ENCODE measurements at places on chromosomes 4 and X.

- DNase-seq = no peak
These were observed 41.0 kb upstream of the JADE1 start for GRCh38 chr4:128768373-128768996.

- DNase-seq = no peak
These were observed 181.6 kb downstream of the NKX6-1 start for GRCh38 chr4:84317513-84317912.

GRCh38 chr4:79913581-79913980, 159.4 kb downstream of the ANTXR2 start:
- DNase-seq = no peak

- DNase-seq = no peak
These were observed 36.1 kb downstream of the HDAC8 start for GRCh38 chrX:72536542-72536941.

- DNase-seq = no peak
These were observed 595.0 kb downstream of the GLUD2 start for GRCh38 chrX:121642415-121642814.

- no peak for DNase-seq
These were observed 74.1 kb upstream of the PPP3CA start for GRCh38 chr4:101421386-101421785.

DNA sequence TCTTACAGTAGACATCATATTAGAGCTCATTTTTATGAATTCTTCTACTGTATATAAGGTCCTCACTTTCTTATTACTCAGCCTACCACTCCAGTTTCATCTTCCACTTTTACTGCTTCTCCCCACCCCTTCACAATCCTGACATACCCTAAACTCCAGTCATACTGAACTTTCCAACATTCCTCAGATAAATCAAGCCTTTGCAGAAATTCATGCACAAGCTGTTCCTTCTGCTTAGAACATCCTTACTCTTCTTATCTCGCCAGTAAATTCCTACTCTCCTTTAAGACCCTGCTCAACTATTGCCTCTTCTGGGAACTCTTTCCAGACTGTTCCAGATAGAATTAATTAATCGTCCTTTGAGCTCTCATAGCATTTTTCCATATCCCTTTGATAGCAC, 24.8 kb downstream of the RTL9 start:
- DNase-seq = no peak

DNA sequence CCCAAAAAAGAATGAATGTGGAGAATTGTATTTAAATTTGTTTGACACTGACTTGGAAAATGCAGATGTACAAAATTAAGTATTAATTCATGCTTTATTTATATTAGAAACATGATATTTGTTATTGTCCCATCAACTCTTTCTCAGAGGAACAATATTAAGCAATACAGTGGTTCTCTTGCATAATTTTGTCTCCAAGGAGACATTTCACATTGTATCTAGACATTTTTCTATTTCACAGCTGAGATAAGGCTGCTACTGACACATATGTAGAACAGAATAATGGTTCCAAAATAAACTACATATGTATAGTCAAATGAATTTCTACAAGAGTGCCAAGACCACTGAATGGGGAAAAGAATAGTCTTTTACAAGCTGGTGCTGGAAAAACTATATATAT, 427.9 kb upstream of the SPANXN1 start:
- DNase-seq = no peak

GRCh38 chrX:38847903-38848230, 46.6 kb downstream of the MID1IP1 start:
- DNase-seq = no peak

DNA sequence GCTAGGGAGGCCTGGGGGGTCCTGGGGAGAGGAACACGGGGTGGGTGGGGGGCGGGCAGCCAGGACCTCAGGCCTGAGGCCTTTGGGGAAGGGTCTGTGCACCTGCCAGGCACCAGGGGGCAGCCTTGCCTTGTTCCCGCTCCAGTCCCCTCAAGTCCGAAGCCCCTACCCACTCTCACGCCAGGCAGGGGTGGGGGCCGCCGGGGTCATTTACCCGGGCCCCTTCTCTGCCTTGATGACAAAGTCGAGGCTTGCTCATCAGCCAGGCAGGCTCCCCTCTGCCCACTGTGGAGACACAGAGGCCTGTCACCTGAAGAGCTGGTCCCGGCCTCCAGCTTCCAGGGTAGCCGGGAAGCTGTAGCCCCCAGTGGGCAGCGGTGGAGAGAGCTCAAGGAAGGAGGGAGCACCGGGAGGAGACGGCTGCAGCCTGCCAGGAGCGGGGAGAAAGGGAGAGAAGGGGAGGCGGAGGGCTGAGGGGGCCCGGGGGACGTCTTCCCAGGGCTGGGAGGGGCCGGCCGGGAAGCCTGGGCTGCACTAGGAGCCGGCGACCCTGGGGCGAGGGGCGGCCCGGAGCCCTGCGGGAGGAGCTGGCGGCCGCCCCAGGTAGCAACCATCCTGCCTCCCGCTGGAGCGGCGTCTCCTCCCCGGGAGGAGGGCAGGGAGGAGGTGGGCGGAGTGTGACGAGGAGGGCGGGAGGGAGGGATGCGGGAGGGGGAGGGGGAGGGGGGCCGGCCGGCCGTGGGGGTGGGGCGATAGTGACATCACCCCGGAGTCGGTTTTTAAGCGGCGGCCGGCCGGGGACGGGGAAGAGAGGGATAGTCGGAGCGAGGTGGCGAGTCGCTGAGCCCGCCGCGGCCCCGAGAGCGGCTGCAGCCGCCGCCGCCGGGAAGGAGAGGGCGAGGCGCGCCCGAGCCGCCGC, at the start of gene SLC6A8:
TSS of gene SLC6A8 (plus strand) at position 806 of the 919 bp plus-strand sequence. CDS start 649 bp downstream, outside the sequence.
- DNase-seq = no peak

DNA sequence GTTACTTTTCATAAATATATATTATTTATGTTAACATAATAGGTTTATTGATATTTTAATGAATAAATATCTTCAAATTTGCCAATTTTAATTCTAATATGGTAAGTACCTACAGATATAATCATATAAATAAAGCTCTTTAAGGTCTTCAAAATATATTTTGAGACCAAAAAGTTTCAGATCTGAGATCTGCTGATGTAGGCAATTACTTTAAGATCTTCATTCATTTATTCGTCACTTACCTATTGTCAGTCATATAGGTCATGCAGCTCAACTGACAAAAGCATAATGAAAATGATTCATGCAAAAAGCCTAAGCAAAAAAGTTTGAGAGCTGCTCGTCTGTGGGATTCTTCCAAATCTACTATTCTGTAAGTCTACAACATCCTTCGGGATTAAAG, 64.8 kb downstream of the AFAP1 start:
- no peak for DNase-seq

DNA sequence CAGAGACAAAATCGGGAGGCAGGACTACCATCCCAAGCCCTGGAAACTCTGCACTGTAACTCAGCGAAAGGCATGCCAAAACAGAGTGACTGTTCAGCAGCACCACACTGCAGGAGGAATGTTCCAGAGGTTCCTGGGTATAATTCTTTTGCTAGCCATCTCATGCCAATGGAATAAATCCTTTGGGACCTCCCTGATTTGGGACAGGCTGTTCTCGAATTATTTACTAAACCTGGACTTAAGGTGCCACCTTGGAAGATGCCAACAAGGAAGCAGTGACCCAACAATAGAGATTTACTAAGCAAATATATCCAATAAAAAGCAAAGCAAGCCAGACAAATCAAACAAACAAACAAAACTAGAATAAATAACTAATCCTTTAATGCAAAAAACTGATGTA, 9.3 kb downstream of the AADAT start:
- no peak for DNase-seq

- no peak for DNase-seq
These were observed 23.7 kb upstream of the UNC5C start for GRCh38 chr4:95572304-95572991.

DNA sequence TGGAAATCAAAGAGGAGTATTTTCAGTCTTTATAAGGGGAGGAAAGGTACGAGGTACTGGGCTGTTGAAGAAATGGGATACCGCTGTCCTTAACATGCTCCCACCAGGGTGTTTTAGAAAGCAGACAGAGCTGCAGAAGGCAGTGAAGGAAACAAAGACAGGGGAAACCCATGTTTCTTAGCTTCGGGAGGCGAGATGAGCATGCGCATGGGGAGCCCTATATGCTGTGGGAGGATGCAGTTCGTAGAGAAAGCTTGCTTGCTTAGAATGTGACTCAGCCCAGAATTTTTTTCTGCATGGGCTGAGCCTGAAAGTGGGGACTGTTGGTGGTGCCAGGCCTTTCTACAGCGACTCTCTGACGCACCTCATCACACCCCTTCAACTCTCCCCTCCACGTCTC, 28.8 kb upstream of the SCOC start:
- no peak for DNase-seq

DNA sequence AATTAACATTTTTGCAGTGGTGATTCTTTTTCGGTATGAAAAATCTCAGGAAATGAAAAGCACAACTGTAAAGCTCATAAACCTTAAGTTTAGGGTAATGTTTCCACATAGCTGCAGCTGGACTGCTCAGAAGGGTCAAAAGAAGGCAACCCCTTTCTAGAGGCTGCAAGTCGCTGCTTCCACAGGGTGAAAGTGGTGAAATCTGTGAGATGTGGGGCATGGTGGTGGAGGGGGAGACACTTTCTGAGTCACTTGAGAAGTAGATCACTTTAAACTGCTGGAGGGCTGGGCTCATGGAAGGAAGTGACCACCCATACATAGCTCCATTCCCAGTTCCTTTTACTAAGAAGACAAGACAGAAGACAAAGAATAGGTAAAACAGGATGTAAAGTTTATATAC, 8.7 kb downstream of the SFRP2 start:
- DNase-seq = no peak

DNA sequence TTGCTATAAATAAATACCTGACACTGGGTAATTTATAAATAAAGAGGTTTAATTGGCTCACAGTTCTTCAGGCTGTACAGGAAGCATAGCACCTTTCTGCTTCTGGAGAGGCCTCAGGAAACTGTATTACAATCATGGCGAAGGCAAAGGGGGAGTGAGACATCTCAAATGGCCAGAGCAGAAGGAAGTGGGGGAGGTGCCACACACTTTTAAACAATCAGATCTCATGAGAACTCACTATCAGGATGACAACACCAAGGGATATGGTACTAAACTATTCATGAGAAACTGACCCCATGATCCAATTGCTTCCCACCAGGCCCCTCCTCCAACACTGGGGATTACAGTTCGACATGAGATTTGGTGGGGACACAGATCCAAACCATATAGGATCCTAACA, 11.7 kb upstream of the TCEAL9 start:
- DNase-seq = no peak

- no peak for DNase-seq
These were observed 23.3 kb downstream of the PDLIM5 start for GRCh38 chr4:94475050-94475449.

DNA sequence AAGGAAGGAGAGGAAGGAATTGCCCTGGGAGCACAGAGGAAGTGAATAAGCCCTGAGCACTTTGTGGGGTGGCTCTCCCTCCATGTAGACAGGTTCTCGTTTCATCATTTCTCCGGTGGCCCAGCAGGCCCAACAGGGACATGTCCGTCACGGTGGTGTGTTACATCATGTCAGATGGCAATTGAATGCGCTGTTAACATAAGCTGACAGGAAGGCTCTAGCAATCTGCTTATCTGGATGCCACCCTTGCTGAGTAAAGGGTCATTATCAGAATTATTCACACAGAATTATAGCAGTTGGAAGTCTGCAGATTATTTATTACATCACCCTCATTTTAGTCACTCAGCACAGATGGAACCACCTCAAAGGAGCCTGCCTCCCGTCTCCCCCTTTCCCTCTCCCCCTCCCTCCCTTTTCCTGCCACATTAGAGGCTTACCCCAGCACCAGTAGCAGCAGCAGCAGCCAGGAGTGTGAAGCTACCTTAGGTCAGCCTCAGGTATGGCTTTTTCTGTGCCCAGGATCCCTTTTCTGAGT, 124.3 kb upstream of the TRIM2 start:
- no peak for DNase-seq

DNA sequence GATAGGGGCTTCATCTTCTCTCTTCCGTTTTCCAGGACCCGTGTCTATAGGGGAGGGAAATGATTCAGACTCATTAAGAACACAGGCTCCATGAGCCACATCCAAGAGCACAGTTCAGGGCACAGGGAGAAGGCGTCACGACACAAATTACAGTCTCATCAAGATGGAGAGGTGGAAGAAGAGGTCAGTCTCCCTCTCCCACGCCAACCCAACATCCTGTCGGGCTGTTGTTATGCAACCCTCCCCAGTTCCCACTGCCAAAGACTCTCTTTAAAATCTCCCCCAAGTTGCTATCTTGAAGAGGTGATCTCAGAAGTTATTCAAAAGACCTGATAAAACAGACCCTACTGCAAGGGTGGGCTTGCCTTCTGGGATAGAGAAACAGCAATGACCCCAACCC, 12.6 kb downstream of the ZMYM3 start:
- no peak for DNase-seq

DNA sequence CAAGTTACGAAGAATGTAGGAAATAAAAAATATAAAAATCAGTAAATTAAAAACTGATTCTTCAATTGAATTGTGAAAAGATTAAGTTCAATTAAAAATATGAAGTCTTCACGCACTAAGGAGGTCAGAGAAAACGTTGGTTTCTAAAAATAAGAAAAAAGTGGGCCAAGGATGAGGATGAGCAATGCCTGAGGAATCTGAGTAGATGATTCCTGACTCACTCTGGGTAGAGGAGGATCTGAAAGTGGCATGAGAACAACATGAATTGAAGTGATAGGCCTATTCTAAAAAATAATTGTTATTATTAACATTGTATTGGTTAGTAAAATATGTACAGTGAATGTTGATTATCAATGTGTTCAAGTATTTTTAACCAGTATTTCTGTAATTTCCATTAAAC, 444.2 kb downstream of the GRIA2 start:
- DNase-seq = no peak

GRCh38 chr4:118277243-118277642, 75.6 kb downstream of the PRSS12 start:
- no peak for DNase-seq

- DNase-seq = no peak
These were observed 541.4 kb downstream of the ADGRL3 start for GRCh38 chr4:61741327-61742096.

GRCh38 chr4:185787926-185788679, 23.9 kb downstream of the SORBS2 start:
- DNase-seq = no peak

GRCh38 chr4:74320559-74321118, 12.4 kb downstream of the EPGN start:
- DNase-seq = no peak

DNA sequence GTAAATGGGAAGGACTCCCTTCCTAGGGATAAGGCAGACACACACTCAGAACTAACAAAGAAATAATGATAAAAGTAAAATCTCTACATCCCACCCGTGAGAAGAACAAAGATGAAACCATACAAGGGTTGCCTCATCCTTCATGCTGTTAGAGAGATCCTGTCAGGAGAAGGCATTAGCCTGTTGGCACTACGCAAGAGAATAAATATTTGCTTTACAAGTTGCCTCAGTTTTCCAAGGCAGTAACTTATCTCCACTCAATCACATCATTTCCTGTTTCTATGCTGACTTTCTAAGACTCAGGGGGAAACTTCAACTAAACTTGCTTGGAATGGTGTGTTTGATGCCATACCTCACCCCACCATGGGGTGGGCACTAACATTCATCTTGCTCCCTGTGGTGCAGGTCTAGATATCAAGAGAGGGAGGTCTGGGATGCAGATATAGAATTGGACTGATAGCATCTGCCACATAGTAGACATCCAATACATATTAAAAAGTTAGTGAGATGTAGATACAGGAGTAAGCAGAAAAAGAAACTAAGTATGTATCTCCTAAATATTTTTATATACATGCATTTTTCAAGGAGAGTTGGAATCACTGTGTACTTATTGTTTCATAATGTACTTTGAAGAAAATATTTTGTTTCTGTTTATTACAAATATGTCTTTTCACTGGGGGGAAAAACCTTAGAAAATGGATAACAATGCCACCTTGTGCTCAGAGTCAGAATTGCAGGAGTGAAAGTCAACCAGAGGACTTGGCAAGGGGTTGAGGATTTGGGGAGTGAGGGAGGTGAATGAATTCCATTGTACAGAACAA, 57.2 kb upstream of the BEX4 start:
- no peak for DNase-seq

Data from activated gamma-delta T cell treated with anti-CD3 and anti-CD28 coated beads, Interleukin-2, amount 50 U/mL, for 16 hours (primary cell).